NCI-H2171 treated with DMSO at 0.1 percent for 48 hours (cell line): ENCODE measurements at places on chromosomes 1 and 21.

GRCh38 chr1:112762541-112763500 is 47.7 kb upstream of the PPM1J start:
- DNase-seq, result peak; percentile 57

DNA sequence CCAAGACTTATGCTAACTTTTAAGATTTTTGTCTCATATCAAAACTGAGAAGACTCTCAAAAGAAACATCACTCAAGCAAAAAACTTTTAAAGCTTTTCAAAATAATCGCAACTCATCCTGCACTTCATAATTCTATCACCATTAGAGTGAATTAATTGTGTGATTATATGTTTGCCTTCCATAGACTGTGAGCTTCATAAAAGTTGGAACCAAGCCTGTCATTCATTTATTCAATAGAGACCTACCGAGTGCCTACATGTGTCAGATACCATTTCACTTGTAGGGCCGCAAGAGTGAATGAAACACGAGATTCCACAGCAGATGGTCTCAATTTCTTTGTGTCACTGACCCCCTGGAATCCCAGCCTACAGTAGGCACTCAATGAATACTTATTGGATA is 106.4 kb downstream of the RHOU start:
- DNase-seq, result peak; percentile 54

- no peak for DNase-seq
Measured at GRCh38 chr1:178243119-178243518, 149.2 kb downstream of the RASAL2 start.

GRCh38 chr21:29649406-29649814 is 290.4 kb downstream of the GRIK1 start:
- no peak for DNase-seq

- no peak for DNase-seq
Measured at GRCh38 chr1:59043796-59044195, 253.1 kb upstream of the FGGY start.

DNA sequence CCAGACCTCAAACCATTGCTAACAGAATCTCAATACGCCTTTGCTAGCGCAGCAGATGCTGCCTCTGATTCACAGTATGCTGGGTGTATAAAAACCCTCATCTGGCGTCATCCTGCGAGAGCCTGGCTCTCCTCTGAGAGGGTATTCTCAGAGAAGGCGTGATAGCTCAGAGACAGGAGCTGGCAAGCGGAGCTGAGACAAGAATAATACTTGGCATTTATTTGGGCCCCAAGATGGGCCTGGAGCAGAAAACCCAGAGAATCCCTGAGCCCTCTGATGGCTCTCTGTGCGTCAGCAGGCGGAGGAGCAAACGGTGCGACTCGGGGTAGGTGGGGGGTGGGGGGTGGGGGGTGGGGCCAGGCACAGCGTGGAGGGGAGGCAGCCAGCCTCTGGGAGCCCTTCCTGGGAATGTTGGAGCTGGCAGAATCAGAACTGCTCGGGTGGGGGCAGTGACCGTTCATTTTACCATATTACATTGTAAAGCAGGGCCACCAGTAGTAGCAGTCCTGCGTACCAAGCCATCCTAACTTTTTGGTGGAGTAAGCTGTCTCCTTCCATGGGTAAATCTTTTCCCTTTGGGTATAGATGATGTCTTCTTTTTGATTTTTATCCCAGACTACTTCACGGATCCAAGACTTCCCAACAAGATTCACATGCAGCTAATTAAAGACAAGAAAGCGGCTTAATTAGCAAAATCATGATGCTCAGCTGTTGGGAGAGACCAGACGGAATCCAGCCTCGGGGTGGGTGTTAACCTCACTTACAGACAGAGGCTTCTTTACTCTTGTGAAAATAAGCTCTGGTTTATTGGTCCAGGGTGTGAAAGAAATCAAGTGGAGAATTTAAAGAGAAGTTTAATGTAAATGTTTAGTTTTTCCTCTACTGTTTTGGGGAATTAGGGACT is 7.1 kb downstream of the RIIAD1 start:
- DNase-seq, result no peak

DNA sequence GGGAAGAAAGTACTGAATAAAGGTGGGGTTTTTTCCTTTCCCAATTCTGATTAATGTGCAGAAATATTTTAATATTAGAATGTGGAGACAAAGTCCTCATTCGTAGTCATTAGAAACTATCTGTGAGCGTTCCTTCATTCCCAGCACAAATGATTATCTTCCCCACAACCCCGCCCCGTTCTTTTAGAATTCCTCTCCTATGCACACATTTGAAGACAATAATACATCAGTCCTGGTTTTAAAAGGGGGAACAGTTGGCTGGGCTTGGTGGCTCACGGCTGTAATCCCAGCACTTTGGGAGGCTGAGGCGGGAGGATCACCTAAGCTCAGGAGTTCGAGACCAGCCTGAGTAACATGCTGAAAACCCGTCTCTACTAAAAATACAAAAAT is 876 bp downstream of the ALDH9A1 start:
- DNase-seq, result no peak

GRCh38 chr1:208004851-208005250 is 93.9 kb upstream of the CD34 start:
- no peak for DNase-seq

GRCh38 chr1:90959352-90960206 is 62.3 kb downstream of the ZNF644 start:
- no peak for DNase-seq

- no peak for DNase-seq
Measured at GRCh38 chr1:192159781-192160180, 1.5 kb downstream of the RGS18 start.

GRCh38 chr1:109885589-109885988 is 25.1 kb upstream of the CSF1 start:
- no peak for DNase-seq

GRCh38 chr1:164728719-164729118 is 169.7 kb downstream of the PBX1 start:
- peak; percentile 7 for DNase-seq

GRCh38 chr1:40837601-40838000 is 24.6 kb downstream of the CITED4 start:
- no peak for DNase-seq

- DNase-seq, result no peak
Measured at GRCh38 chr1:85295006-85295431, 18.6 kb upstream of the BCL10 start.

GRCh38 chr21:34219334-34220060 is 144.3 kb upstream of the KCNE2 start:
- no peak for DNase-seq

DNA sequence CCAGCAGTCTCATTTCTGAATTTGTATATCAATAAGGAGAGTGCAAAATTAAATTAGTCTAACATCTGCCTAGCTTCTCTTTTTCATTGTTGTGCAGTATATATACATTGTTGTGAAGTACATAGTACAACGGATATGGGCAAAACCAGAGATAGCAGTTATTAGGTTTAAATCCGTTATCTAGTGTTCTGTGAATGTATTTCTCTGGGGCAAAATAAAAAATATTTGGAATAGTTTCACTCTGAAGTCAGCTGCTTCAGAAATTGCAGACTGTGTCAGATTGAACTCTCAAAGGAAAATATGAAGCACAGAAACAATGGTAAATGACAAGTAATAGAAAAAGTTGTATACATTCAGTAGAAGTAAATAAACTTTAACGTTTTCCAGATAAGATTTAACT is 836.5 kb upstream of the CXADR start:
- no peak for DNase-seq

DNA sequence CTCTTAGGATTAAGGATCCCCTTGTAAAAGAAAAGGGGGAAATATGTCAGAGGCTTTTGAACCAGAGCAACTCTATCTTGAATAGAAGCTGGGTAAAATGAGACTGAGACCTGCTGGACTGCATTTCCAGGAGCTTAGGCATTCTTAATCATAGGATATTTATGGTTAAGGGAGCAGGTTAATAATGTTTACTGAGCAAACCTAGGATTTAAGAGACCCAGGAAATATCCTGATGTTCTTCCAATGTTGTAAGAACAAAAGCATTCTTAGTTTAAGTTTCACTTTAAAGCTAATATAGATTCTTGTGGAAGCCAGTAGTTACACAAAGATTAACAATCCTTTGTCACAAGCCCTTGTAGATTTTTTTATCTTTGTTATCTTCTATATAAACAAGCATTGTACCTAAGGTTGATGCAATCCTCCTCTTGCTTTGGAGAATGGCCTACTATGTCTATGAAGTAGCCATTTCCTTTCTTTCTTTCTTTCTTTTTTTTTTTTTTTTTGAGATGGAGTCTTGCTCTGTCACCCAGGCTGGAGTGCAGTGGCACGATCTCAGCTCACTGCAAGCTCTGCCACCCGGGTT is 570.2 kb upstream of the BEND5 start:
- no peak for DNase-seq

- DNase-seq, result no peak
Measured at GRCh38 chr1:119040906-119041305, 52.8 kb upstream of the TBX15 start.

- DNase-seq, result no peak
Measured at GRCh38 chr1:11281518-11282331, 8.7 kb downstream of the UBIAD1 start.

GRCh38 chr1:153535242-153536011 is at the start of gene S100A6:
Gene S100A6, minus strand, starts transcription at chr1:153535991. Its CDS starts 652 bp downstream, at chr1:153535339.
- no peak for DNase-seq

DNA sequence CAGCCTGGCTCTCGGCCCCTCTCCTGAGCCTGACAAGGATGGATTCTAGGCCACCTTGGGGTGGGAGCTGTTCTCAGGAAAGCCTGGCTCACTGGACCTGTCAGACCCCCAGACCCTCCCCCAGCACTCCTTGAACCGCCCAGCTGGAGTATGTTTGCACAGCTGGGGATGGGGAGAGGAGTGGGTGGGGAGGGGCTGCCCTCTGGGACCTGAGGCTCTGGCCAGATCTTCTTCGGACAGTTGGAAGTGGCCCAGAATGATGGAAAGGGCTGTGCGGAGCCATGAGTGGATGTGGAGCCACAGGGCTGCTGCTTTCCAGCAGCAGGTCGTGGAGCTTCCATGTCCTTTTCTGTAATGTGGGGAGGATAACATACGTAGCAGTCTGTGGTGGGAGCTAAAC is 43.0 kb upstream of the TRABD2B start:
- DNase-seq, result no peak

GRCh38 chr1:32684167-32684811 is 18.3 kb downstream of the SYNC start:
- no peak for DNase-seq

DNA sequence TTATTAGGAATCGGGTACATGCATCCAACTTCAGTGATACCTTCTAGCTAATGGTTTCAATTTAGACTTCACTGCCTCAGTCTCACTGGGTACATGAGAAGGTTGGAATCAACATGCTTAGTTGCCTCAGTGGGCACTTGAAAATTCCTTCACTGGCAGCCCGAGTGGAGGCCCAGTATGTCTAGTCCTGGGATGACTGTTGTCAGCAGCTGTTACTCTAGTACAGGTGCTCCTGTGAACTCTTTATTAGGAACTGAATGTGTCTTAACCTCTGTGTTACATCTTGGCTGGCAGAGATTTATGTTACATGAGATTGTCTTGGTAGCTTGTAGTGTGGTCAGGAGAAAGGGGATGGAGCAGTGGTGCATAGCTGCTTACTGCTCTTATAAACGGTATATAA is 13.4 kb downstream of the PLA2G2E start:
- no peak for DNase-seq

DNA sequence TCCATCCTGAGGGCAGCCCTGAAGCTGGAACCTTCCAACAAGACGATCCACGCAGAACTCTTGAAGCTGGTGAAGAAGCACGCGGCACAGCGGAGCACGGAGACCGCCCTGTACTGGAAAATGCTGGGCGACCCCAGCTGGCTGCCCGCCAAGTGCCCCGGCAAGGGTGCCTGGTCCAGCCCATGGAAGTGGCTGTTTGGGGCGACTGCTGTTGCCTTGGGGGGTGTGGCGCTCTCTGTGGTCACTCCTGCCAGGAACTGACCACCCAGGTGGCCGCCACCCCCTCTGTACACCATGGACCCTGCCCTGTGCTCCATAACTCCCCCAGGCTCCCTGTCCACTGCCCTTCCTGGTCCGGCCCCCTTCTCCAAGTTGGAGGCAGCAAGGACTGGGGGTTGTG is 90.8 kb downstream of the PPP1R12B start:
- no peak for DNase-seq

DNA sequence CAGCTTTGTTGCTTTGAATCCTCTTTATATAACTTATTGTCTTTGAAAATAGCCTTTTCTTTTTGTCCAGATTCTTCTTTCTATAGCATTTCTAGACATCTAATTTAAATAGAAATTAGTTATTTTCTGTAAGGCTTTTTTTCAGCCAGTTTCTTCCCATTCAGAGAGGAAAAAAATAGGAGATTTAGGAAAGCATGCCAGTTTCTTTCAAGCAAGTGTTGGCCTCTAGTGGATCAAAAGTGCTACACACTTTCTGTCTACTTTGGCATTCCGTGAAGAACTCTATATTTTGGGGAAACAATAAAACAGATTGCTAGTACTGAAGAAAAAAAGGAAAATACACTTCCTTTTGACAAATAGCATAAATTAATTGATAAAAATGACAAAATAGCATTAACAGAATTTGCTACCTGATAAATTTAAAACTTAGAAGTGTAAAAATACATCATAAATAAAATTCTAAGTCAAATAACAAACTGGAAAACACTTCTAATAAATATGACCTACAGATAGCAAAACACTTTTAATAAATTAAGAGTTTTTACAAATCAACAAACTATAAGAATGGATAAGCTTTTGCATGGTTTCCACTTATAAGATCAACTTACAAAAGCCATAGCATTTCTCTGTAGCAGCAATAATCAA is 13.1 kb upstream of the EXO1 start:
- DNase-seq, result peak; percentile 27

- DNase-seq, result no peak
Measured at GRCh38 chr1:212158912-212159796, 123.6 kb downstream of the DTL start.

- DNase-seq, result peak; percentile 26
Measured at GRCh38 chr21:41678016-41678923, 88.6 kb downstream of the RIPK4 start.

DNA sequence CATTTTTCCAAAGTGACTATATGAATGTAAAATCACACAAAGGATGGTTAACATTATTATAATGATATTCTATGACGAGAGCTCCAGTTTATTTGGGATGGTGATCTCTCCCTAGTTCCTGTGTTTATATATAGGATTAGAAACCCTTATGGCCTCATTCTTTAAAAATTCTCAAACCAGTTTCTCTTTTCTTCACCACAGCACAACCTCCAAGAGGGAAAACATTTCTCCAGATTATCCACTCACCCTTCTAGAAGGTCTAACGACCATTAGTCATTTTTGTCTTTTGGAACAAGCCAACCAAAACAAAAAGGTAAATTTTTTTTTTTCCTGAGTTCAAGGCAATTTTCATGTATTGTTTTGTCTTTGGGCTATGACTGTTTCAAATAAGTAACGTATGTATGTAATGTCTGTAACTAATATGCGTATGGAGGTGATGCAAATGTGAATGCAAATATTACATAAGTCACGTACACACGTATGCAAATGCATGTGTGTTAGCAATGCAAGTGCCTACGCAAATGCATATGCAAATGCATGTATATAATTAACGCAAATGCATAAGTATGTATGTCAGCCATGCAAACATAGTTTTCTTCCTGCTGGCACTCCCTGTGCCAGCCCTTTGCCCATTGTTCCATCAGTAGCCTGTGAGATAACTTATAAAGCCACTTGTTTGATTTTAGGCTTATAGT is 72.5 kb upstream of the MORC3 start:
- DNase-seq, result no peak

GRCh38 chr1:44784094-44785028 is 3.6 kb downstream of the BEST4 start:
- no peak for DNase-seq
